ENCODE measurements at places on chromosomes 3 and 15.

DNA sequence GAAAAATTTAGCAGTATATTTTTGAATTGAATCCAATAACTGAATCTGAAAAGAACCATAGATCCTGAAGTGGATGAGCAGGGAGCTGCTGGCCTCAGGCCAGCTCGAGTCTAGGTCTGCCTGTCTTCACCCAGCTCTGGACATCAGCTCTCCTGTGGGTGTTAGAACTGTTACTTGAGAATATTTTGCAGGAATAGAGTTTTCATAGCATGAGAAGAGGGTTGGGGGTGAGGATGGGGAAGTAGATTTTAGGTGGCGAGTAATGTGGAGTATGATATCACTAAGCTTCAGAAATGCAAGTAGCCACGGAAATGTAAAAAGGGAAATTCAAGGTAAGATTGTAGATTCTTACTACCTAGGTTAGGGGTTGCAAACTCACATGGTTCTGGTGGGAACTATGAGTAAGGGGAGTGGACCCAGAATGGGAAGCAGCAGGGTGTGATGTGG, 6.2 kb downstream of the RAB8B start:
- DNase-seq = no peak

GRCh38 chr3:11245276-11245675, 26.9 kb upstream of the ATG7 start:
- no peak for DNase-seq

- DNase-seq = no peak
Observed at GRCh38 chr3:133383175-133383574, 16.7 kb upstream of the BFSP2 start.

- no peak for DNase-seq
Observed at GRCh38 chr3:198061119-198062067, 101.4 kb downstream of the LMLN start.

GRCh38 chr15:99124641-99125040, 19.8 kb downstream of the SYNM start:
- no peak for DNase-seq

GRCh38 chr3:124920718-124921117, 13.8 kb downstream of the MUC13 start:
- no peak for DNase-seq

- no peak for DNase-seq
Observed at GRCh38 chr3:196932600-196932999, 9.7 kb downstream of the NCBP2 start.

Data from NT2/D1 (cell line).